Mesenchymal stem cell (in vitro differentiated cells and primary cell): ENCODE measurements at places on chromosomes 5 and 9.
A peak's percentile ranks its signal among the peaks of the same experiment; 100 is the strongest.

DNA sequence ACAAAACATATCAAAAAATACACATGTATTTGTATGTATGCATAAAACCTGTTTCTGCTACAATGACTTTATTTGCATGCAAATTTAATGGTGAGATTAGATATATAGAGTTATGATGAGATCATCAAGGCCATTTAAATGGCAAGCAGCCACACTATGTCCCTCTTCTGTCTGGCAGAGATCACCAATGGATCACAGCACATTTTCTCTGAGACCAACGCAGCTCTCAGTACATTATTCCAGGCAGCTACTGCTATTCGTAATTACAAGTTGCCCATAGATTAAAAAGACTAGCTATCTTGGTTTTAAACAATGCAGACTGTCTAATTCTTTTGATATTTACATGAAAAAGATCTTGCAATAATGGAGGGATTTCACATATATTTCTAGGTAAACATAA is 629.5 kb downstream of the PDE4D start:
- DNase-seq = no peak

GRCh38 chr9:8262625-8263622 is 463.3 kb upstream of the DMAC1 start:
- DNase-seq = peak; percentile 0

DNA sequence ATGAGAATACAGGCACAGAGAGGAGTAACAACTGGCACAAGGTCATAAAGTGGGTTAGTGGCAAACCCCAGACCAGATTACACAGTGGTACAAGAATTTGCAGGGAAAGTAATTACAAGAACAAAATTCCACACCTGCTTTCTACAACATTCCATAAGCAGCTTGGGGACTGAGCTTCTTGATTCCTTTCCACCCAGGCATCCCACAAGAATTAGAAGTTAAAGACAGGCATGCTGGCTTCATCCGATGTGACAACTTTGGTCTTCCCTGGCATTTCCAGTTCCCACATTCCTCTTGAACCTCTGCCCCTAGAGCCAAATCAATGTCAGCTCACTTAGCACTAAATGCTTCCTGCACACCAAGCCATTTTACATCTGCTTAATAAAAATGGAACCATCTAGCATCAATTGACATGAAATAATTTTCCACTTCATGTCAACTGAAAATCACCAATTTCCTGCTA is 435.8 kb upstream of the PAPPA start:
- peak; percentile 45 for DNase-seq

DNA sequence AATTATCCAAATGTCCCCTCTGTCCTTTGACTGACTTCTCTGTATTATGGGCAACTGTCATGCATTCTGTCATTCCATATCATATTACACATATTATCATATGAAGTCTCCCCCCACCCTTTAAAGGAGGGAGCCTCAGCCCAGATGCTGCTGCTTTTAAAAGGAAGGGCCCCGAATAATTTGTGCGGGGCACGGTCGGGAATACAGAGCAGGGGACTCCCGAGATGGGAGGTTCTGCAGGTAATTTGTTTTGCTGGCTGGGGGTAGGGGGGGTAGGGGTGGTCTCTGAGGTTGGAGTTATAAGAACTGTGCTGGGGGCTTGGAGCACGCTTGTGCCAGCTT is 10.1 kb upstream of the LHX2 start:
- no peak for DNase-seq

GRCh38 chr9:76985581-76985980 is 33.9 kb upstream of the FOXB2 start:
- DNase-seq = no peak

- DNase-seq = no peak
These were observed 150.7 kb downstream of the DMRT2 start for GRCh38 chr9:1200847-1201251.

- DNase-seq = no peak
These were observed 29.3 kb downstream of the TNFAIP8 start for GRCh38 chr5:119385136-119385535.

GRCh38 chr5:118377420-118377819 is 610.9 kb downstream of the DTWD2 start:
- DNase-seq = no peak

DNA sequence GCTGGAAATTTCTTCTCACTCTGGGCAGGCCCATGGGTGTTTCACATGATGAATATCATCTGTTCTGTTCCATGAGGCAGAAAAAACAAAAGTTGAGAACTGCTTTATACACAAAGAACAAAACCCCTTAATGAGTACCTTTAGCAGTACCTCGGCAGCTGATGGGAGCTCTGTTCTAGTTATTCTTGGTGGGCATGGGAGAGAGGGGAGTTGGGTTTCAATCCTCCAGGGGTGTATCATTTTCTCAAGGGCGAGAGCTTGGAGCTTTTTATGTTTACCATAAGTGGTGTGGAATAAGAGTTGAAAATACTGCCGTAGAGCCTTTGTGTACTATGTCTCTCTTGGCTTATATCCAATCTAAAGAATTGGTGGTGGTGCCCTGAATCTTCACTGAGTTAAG is 103.3 kb upstream of the ZNF608 start:
- DNase-seq = no peak

GRCh38 chr5:11602298-11602697 is 301.9 kb downstream of the CTNND2 start:
- no peak for DNase-seq

DNA sequence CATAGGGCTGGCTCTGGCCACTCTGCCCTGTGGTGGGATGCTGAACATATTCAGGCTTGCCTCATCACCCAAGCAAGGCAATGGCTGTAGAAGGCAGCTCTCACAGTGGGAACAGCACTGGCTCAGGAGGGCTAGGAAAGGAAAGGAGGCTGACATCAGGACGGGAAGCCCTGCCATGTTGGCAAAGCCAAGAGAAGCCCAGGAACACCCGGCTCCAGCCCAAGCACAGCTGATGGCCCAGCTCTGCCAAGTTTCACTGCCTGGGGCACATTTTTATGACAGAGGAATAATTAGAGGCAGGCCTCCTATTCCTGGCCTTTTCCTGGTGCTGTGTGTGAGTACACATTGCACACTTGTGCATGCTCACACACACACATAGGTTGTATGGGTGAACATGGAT is 163.6 kb upstream of the SMIM23 start:
- no peak for DNase-seq

DNA sequence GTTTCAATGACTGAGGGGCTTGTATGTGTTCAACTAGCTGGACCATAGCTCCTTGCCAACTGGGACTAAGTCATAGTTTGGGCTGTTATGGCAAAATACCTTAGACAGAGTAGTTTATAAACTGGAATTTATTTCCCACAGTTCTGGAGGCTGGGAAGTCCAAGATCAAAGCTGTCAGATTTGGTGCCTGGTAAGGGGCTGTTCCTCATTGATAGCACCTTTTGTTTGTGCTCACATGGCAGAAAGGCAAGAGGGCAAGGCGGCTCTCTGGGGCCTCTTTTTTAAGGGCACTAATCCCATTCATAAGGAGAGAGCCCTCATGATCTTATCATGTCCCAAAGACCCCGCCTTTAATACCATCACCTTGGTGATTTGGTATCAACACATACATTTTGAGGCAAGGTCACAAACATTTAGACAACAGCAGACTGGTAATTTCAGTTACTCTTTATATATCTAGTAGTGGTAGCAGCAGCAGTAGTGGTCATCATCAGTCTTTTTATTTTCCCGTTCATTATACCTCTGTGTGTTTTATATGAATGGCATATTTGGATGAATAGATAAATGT is 477.0 kb downstream of the CCDC171 start:
- no peak for DNase-seq

GRCh38 chr5:92568522-92568921 is 1012.5 kb downstream of the NR2F1-AS1 start:
- DNase-seq = no peak

DNA sequence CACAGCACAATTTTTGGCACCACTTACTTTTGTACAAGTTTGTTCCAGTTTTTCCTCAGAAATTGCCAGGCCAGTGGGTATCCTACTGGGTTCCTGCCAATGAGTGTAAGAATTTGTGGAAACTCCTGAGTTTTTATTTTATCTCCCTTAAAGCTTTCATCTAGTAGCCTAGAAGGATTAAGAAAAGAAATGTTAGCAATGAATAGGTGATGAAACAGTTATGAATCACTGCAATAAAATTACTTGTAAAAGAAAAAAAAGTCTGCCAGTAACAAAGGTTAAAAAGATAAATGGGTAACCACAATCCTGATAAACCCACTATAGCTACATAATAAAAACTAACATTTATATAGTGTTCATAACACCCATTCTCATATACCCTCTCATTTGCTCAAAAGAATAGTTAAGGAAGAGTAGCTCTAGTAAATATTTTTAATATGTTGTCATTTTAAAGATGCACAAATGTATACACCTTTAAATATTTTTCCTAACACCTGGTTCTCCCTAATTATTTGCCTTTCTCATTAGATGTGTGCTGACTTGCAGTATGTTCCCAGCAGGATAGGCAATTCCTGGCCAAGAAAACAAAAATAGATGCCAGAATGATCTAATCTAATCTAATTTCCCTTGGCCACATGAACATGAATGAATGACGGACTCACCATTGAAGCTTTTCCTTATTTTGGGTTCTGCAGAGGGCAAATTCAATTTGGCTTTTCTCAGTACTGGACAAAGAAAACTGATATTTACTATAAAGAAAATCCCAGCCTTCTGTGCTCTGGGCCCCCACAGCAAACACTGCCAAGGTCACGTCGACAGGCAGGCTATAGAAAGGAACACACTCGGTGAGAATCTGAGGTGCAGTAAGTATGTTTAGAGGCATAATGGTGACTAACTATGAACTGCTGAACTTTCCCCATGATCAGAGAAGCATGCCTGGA is 26.4 kb downstream of the ERAP1 start:
- DNase-seq = peak; percentile 29
